ENCODE measurements at places on chromosomes 3 and 15.

- DNase-seq: no peak
Measured at GRCh38 chr3:121667333-121667732, 6.6 kb upstream of the HCLS1 start.

DNA sequence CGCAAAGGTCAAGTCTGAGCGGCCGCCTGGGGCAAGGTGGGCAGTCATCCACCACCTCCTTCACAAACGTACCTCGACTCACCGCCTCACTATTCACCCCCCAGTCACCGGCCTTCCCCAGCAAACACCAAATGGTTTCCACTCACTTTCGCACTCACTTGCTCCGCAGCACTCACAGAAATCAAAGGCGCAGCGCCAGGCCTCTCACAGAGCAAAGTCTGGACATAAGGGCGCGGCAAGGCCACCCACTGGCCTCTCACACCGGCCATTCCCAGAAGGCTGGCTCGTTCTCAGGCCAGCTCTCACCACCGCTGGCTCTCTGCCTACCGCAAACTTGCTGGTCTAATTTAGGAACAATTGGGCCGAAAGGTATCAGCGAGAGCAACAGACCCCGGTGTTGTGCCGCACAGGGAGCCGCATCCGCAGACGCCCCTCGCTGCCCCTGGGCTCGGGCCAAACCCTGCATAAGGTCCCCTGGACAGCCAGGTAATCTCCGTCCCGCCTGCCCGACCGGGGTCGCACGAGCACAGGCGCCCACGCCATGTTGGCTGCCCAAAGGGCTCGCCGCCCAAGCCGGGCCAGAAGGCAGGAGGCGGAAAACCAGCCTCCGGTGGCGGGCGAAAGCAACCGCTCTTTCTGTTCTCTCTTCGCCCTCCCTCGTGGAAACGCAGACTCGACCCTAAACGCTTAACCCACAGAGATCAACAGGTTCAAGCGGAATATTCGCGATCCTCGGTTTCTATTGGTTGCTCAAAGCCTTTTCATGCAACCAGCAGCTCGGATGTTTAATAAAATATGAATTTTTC lies 2.9 kb downstream of the SHOX2 start:
- no peak for DNase-seq

DNA sequence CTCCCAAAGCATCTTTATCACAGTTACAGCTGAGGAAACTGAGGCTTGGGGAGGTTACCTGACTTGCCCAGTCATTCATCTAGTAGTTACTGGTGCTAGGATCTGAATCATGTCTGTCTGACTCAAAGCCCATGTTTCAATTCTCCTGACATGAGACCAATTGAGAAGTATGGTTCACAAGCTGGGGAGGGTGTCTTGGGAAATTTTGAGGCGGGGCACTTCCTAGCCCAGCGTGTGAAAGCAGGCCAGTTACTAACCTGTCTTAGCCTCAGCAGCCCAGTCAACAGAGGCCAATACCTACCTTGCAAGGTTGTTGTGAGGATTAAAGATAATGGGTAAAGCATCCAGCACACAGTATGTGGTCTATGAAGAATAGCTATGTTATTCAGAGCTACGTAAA lies 37.0 kb downstream of the CLDN18 start:
- no peak for DNase-seq

DNA sequence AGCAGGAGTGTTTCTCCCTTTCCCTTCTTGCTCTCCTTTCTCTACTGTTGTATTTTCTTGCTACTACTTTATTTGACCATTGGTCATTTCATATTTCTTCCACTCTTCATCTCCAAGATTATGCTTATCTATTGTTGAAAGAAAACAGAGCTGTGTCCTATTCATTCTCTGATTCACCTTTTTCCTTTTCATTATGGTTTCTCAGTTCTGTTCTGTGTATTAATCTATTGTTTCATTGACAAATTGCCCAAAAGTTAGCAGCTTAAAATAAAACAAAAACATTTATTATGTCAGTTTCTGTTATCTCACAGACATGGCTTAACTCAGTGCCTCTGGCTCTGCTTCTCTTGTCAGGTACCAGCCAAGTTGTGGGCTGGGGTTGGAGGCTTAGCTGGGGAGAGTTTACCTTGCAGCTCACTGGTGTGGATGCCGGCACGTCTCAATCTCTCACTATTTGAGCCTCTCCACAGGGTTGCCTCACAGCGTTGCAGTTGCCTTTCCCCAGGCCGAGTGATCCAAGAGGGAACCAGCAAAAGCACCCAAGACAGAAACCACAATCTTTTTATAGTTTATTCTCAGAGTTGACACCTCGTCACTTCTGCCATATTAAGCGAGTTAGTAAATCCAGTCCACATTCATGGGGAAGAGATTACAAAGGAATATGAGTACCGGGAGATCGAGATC lies 36.9 kb upstream of the FILIP1L start:
- no peak for DNase-seq

- DNase-seq: peak; percentile 60
Measured at GRCh38 chr3:116165135-116165534, 280.2 kb downstream of the LSAMP start.

DNA sequence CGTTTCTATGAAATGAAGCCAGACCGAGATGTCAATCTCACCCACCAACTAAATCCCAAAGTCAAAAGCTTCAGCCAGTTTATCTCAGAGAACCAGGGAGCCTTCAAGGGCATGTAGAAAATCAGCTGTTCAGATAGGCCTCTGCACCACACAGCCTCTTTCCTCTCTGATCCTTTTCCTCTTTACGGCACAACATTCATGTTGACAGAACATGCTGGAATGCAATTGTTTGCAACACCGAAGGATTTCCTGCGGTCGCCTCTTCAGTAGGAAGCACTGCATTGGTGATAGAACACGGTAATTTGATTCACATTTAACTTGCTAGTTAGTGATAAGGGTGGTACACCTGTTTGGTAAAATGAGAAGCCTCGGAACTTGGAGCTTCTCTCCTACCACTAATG lies 41.9 kb upstream of the TRA2B start:
- no peak for DNase-seq

GRCh38 chr3:11626084-11626463 lies 17.6 kb downstream of the VGLL4 start:
- DNase-seq: no peak

- no peak for DNase-seq
Measured at GRCh38 chr3:192890347-192891335, 27.0 kb downstream of the MB21D2 start.

DNA sequence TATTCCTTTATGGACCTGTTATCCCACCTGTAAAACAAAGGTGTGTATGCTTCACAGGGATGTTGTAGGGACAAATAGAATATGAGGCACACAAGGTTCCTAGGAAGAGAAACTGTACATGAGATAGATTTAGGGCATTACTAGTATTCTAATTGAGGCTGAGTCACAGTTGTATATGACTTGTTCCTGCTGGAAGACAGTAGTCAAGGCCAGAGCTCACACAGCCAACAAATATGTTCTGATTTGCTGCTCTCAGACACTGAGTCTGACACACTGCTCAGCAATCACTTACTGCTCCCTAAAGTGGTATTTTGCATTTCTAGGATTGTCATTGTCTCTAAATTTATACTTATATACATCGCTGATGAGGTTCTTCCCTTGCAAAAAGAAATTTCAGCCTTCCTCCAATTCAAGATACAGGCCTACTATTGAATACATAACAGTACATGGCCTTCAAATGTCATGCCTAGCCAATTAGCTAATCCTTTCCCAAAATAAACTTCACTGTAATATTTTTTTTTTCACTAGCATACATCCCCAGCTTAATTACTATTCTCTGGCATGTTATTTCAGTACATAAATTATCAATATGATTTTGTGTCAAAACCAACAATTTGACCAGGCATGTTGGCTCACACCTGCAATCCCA lies 69.8 kb downstream of the TIGIT start:
- no peak for DNase-seq

DNA sequence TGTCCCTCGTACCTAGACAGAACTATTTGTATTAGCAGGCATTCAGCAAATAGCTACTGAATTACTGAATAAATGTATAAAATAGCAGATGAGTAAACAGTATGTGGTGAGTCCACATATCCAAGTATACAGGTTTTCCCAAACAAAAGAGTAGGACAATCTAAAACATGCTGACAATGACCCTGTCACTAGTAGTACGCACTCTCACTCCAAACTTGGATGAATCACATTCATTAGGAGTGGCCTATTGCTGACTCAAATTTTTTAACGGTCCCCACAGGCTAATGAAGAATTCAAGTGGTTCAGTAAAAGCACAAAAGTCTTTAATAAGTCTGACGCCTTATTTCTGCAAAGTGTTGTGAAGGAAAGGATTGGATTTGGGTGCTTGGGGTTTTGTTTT lies 449.3 kb upstream of the THBS1 start:
- no peak for DNase-seq

DNA sequence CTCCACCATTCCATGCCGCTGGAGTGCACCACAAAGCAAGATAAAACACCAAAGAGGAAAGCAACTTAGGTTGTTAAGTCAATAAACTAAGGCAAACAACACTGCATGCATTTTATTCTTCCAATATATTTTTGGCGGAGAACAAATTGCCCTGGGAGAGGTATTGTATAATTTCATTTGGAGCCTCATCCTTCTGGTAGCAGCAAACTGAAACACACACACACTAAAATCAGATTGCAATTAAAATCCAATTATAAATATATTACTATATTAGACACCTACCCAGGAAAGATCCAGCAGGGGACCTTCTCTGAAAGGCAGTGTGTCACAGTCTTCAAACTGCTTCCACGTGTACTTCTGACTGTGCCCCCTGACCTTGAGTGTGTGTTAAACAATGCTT lies 102.3 kb downstream of the RORA start:
- no peak for DNase-seq

GRCh38 chr3:55826731-55827496 lies 339.8 kb upstream of the WNT5A start:
- DNase-seq: no peak

- DNase-seq: no peak
Measured at GRCh38 chr3:18812316-18812715, 336.0 kb upstream of the KCNH8 start.

DNA sequence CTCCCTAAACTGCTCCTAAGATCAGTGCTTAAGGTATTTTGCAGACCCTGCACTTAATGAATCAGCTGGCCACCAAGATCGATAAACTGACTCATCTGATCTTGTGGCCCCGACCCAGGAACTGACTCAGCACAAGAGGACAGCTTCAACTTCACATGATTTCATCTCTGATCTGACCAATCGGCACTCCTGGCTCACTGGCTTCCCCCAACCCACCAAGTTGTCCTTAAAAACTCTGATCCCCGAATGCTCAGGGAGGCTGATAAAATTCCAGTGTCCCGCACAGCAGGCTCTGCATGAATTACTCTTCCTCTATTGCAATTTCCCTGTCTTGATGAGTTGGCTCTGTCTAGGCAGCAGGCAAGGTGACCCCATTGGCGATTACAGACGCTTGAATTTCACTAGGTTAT lies 13.5 kb downstream of the HTR3E start:
- no peak for DNase-seq

DNA sequence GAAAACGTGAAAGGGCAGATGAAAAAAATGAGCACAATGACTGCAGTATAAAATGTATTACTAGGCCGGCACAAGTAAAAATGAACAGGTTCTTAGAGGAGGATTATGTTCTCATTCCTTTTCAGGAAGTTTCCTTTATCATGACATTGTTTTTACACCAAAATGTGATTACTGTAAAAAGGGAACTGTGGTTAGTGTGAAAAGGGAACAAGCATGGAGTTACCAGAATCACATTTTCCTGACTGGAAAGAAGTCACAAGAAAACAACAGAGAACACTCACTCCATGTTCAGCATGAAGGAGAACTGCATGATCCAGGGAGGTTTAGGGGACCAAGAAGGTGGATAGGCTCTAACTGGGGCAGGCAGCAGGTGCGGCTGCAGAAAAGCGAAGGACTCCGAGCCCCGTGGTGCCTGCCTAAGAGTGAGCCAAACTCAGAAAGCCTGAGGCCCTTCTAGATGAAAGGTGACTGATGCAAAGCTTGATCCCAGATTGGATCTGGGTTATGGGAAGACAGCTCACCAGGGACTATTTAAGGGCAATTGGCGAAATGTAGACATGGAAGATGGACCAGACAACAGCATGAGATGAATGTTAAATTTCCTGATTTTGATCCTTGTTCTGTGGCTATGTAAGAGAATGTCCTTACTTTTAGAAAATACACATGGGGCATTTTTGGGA lies 77.3 kb downstream of the CCR1 start:
- no peak for DNase-seq

DNA sequence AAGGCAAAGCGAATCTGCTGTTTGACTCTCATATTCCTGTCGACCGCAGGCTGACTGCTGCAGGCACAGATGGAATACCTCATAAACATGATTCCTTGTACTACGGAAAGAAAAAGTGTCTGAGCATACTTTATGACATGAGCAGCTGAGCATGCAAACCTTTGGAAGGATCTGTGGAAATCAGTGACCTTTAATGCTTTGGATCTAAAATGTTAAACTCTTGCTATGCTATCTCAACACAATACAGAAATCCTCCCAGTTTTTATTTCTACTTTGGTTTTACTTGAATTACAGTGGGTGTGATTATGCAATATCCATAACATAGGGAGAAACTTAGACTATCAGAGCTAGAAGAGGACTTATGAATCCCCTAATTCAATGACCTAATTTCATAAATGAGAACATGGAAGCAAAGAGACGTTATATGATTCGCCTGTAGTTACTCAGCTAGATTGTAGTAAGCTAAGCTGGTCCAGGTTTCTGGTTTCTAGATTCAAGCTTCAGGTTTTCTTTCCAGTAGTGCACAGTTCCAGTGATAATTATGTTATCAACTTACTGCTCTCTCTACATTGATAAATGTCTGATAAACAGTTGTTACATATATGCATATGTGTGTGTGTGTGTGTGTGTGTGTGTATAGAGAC lies 127.6 kb upstream of the GBE1 start:
- no peak for DNase-seq

DNA sequence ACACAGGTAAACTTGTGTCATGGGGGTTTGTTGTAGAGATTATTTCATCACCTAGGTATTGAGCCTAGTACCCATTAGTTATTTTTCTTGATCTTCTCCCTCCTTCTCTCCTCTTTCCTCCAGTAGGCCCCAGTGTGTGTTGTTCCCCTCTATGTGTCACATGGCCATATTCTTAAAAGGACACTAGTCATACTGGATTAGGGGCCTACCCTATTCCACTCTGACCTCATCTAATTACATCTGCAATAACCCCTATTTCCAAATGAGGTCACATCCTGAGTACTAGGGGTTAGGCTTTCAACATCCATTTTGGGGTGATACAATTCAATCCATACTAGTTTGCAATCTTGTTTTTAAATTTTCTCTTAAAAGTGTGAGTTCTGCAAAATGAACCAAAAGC lies 142.8 kb downstream of the IMPG2 start:
- DNase-seq: no peak

DNA sequence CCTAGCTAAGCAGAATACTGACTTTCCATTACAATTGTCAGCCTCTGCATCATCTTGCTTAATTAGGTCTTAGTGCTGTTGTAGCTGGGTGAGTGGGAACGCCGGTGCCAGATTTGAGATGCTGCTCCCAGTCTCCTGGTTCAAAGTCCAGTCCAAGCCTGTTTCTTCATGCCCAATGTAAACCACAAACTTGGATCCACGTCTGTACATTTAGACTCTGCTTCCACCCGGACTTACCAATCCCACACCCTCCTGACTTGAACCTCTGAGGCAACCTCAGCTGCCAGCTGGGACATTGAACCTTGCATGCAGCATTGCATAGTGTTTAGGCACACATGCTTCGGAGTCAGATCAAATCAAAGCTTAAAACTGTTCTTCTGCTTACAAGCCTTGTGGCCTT lies 43.0 kb downstream of the BCL2L10 start:
- DNase-seq: no peak
